GM12864 (cell line): ENCODE measurements at places on chromosomes 5 and 9.

DNA sequence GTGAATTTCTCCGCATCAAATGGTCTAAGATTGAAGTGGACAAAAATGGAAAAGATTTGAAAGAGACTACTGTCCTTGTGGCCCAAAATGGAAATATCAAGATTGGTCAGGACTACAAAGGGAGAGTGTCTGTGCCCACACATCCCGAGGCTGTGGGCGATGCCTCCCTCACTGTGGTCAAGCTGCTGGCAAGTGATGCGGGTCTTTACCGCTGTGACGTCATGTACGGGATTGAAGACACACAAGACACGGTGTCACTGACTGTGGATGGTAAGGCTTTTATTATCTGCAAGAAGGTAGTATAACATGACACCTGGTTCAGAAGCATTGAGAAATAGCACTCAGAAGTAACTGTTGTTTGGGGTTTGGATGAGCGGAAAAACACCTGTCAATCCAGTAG is 18.7 kb downstream of the VCAN start:
- DNase-seq, result no peak

GRCh38 chr9:129968690-129969485 is 74.1 kb downstream of the FNBP1 start:
- no peak for DNase-seq

DNA sequence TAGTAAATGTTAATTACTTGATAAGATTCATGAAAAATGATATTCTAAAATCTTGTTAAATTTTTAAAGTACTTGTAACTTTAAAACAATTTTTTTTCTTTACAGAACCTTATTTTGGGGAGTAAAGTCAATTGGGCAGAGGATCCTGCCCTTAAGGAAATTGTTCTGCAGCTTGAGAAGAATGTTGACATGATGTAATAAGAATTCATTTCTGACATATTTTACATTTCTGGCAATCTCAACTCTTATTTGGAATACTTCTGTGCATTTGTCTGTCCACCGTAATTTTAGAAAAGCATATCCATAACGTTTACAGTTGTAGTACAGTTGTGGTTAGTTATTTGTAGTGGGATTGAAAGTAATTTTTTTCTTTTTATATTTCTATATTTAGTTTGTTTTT is 20.2 kb downstream of the CENPH start:
- no peak for DNase-seq

- no peak for DNase-seq
Measured at GRCh38 chr9:121782514-121783110, 131.2 kb downstream of the DAB2IP start.

- DNase-seq, result no peak
Measured at GRCh38 chr5:100779669-100780375, 123.3 kb downstream of the ST8SIA4 start.

DNA sequence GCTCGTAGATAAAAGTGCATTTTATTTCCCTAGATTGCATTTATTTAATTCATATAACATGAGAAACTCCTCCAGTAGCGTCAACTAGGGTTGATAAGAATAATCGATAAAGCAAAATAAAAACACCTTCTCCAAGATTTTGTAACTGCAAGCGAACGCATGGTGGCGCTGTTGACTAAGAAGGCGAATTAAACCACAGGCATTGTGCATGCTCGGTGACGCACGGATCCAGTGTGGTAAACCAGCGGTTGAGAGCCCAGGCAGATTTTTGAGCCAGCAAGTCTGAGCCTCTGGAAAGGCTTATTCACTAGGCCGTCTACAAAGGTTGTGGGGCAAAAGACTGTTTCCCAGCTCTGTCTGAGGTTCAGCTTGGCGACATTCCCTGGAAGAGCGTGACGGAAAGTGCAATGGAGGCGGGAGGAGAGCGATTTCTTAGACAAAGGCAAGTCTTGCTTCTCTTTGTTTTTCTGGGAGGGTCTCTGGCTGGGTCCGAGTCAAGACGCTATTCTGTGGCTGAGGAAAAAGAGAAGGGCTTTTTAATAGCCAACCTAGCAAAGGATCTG is at the start of gene PCDHB3:
Gene PCDHB3, plus strand, starts transcription at position 231 of the 563 bp plus-strand sequence. Its CDS starts 177 bp downstream, at position 408.
- DNase-seq, result no peak
